Aorta (tissue), 5 donors: ENCODE measurements at places on chromosomes 12 and 14. TPM values are rescaled to one million over a fixed set of nuclear protein-coding genes. Genes with fewer than 3 reads are reported as not detected.

GLI1 gene
- 2.4 TPM for total RNA-seq

NRIP2 gene
- 7.8 TPM for total RNA-seq

KITLG gene
- 19.1 TPM for total RNA-seq

PTHLH gene
- 7.1 TPM for total RNA-seq

PRB2 gene
- not detected for total RNA-seq

DNA sequence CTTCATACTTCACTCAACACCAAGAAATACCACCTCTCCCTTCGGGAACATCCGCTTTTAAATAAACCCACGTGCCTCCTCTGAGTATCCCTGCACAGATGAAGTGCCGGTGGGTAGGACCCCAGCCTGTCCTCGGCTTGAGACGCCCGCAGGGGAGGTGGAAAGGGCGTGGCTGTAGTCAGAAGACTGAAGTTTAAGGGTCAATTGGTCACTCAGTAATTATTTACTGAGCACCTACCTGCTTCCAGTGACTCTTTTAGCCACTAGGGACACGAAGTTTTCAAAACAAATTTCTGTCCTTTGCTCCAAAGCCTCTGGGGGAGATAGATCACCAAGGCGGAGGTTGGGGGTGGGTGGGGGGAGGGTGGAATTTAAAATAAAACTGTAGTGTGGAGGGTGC is 309.4 kb downstream of the VRK1 start:
- no peak for DNase-seq

GRCh38 chr12:121237415-121237814 is 27.5 kb downstream of the P2RX4 start:
- no peak for DNase-seq

DNA sequence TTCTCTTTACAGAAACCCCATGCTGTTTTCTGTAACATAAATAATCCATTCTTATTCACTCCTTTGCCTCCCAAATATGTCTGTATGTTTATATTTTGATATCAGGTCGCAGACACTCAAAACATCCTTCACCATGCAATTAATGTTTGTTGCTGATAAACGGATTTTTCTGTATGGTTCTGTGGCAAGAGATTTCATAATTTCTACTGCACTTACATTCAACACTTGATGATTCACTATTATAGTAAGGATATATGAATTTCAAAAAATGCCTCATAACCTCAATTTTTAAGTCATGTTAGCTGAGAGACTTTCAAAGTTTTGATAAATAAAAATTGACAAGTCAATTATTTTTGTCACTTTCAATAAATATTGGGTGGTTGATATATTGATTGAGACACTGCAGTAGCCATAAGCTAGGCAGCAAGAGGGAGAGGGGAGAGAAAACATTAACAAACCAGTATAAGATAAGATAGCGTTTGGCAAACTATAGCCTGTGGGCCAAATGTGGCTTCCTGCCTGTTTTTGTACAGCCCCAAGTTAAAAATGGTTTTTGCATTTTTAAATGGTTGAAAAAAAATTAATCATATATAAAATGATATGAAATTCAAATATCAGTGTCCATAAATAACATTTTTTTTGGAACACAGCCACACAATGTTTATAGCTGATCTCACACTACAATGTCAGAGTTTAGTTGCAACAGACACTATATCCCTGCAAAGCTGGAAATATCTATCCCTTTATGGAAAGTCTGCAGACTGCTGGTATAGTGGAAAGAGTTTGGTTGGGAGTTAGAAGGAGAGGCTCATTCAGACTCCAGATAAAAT is 18.3 kb downstream of the ALDH6A1 start:
- DNase-seq: no peak

GRCh38 chr12:124742678-124743077 is 121.0 kb downstream of the SCARB1 start:
- DNase-seq: no peak

DNA sequence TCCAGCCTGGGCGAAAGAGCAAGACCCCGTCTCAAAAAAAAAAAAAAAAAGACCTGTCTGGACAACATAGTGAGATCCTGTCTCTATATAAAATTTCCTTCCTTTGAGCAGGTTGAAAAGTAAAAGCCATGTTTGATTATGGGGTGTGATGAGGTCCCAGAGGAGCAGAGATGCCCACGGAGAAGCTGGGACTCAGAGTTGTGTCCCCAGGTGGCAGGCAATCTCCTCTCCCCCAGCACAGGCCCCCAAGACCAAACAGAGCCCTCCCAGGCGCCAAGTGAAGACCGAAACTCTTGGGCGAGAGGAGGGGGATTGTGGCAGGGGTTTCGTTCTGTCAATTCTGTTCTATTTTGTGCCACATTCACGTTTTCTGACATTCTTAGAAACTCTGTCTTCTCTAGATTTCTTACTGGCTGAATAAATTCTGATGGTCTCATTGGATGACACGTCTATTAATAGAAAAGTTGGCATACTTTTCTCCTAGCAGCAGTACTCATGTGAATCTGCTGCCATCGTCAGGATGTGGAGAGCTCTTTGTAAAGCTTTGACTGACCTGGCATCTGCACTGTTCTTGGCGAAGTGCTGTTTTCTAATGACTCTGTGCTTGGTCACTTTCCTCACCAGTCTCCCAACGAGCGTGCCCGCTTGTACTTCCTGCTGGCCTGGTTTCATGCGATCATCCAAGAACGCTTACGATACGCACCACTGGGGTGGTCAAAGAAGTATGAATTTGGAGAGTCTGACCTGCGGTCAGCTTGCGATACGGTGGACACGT is 43.4 kb downstream of the HSP90AA1 start:
- no peak for DNase-seq

DNA sequence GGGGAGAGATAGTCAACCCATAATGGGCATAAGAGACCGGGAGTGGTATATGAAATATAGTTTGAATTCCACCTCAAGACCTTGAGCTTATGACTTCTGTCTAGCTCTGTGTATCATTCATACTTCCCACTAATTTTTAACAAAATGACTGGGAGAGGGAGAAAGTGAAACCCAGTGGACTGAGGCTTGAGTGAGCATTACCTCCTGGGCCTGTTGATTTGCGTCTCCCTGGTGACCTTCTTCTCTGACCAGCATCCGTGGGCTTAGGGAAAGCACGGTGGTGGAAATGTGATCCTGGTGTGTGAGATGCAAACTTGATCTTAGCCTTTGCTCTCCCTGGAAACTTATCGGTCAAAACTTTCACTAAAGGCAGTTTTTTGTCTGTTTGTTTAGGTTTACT is 207.9 kb upstream of the BCL2L14 start:
- DNase-seq: no peak

- no peak for DNase-seq
Observed at GRCh38 chr12:57242329-57242690, 8.7 kb downstream of the STAC3 start.

DNA sequence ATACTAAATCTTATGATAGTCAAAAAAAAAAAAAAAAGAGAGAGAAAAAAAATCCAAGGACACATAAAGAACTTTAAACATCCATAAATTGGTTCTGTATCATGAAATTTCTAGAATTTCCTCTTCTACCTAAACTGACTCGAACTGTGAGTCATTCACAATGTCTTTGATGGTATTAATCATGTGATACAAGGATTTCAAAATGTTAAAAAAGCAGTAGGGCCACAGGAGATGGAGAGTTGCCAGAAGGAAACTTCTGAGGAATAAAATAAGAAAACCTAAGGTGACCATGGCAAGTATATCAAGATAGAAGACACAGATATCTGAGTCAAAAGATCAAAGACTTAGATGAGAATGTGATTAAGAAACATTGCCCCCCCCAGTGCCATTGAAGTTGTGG is 1320.9 kb upstream of the FLRT2 start:
- no peak for DNase-seq

DNA sequence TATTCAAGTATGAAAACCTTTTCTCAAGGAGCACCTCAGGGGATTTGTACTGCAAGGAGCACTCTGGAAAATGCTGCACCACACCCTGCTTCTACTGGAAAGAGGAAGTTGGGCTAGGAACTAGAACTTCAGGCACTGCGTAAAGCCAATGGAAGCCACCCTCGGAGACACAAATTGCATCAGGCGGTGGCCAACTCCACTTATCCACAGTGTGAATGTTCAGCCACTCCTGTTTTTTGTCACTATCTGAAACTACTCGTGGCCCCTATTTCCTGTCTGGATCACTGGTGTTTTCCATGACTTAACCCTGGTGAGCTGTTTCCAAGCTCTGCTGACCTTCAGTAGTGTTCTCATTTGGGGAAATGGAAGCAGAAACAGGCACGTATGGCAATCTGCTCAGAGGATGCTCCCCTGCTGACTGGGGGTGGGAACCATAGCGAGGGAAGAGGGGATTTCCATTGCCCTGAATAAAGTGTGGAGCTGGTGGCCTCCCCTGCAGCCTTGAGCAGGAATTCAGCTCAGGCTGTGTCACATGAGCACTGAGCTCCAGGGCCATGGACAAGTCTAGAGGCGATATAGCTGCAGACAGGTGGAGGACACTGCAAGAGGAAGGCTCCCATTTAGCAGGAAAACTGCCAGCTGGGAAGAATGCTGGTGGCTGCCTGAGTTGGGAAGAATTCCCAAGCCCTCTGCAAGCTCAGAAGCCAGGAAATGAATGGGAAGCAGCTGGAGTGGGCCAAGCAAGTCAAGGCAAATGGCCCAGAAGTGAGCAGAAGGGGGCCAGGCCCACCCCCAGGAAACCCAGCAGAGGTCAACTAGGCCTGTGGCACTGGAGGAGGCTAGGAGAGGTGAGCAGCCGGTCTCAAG is 50.5 kb upstream of the RAP1B start:
- DNase-seq: no peak

DNA sequence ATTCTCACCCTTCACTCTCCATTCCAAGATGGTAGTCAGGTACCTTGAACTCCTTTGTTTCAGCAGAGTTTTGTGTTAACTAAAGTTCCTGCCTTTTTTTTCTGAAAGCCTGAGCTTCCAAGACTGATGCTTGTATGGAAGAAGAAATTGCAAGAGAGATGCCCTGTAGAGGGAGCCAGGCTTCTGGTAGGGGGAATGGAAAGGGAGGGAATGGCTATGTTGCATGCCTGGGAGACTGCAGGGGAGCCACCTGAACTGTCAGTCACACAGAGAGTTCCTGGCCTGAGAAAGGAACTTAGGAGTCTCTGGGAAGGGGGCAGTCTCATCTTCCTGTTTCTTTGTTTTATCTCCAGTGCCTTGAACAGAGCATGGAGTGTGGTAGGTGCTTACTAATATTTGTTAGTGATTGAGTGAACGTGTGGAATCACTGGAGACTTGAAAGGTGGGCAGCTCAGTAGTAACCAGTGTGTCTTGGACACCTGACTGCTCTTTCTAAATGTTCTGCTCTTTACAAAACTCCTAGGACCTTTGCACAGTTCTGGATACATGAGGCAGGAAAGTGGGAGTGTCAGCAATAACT is 132.2 kb downstream of the ANO4 start:
- DNase-seq: no peak

DNA sequence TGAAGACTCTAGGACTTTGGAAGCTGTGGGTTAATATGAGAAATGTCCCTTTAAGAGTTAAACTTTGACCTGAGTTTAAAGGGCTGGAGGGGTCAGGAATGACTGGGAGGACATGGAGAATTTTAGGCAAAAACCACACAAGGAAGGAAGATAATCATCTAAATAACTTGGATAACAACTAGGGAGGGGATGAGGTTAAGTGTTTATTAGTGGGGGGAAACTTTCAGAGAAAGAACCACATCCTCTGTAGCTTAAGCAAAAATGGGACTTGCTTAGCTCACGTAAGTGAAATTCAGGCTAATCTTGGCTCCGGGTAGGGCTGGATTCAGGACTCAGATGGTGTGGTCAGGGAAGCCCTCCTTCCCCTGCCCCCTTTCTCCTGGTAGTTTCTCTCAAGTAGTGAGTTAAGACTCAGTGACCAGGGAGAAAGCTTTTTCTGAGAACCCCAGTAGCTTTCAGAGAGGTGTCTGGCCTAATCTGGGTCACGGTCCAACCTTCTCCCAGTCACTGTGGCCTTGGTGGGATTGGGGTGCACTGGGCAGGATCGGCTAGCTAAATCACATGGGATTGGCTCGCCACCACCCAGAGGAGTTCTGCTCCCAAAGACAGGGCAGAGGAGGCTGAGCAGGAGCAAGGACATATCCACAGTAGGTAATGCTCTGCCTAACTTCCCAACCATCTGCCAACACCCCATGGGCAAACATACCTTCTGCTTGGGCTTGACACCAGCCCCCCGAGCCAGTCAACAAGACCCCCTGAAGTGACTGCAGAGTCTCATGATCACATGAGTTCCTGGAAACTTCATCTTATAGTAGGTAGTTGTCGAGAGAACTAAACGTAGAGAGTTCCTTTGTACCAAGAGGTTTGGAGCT is 52.8 kb downstream of the ARF6 start:
- DNase-seq: no peak

DNA sequence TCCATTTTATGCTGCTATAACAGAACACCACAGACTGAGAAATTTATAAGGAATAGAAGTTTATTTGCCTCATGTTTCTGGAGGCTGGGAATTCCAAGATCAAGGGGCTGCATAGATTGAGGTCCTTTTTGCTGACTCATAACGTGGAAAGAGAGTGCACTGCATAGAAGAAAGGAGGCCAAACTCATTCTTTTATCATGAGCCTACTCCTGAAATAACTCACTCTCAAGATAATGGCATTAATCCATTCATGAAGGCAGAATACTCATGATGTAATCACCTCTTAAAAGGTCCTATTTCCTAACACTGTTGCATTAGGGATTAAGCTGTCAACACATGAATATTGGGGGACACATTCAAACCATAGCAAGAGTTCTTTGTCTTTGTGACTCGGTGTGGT is 60.0 kb upstream of the FBXO33 start:
- no peak for DNase-seq

DNA sequence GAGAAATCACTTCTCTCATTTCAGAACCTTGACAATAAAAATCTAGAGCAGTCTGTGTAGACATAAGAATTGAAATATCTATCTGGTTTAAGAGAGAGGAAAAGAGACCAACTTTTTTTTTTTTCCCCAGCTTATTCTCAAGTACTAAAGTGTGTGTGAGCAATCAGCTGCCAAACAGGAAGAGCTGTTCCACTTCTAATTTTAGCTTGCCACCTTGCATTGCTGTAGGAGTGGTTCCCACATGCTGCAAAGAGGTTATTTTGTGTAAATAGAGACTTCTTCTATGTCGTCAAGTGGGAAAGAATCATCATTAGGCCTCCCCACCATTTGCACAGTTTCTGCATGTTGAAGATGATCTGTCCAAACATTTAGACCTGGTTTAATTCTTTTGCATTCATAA is 142.6 kb downstream of the NPAS3 start:
- no peak for DNase-seq

GRCh38 chr14:66476964-66477363 is 9.2 kb upstream of the CCDC196 start:
- no peak for DNase-seq

GRCh38 chr12:79331870-79332269 is 358.9 kb downstream of the PAWR start:
- DNase-seq: no peak
